HEK293T (cell line): ENCODE measurements at places on chromosomes 13 and 19.

GRCh38 chr13:73335944-73336343 is 277.1 kb downstream of the KLF5 start:
- DNase-seq, result no peak

DNA sequence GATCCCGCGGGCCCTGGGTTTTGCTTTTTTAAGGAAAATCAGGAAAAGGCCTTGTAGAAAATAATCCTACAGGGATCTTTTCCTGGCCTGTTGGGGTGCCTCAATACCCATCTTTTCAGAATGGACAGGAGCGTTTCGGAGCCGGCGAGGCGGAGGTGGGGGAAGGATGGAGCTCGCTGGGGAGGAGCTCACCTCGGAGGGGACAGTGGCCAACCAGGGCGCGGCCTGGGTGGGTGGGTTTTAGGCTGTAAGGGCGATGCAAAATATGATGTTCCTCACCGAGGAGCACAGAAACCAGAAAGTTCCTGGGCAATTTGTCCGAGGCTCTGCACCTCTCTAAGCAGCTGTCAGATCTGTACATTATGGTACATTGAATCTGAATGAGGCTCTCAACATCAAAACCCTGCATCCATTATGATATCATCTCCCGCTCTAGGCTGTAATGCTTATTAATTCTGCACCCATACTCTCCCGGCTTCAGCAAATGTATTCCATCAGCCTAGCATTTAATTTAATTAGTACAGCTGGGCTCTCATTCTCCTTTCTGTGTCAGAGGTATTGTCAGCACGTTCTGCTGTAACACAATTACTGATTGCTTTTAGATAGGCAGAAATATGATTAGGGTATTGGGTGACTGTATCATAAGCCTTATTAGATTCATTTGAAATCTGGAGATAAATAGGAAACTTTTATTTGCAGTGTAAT is 90.3 kb upstream of the SOX1 start:
- DNase-seq, result no peak

DNA sequence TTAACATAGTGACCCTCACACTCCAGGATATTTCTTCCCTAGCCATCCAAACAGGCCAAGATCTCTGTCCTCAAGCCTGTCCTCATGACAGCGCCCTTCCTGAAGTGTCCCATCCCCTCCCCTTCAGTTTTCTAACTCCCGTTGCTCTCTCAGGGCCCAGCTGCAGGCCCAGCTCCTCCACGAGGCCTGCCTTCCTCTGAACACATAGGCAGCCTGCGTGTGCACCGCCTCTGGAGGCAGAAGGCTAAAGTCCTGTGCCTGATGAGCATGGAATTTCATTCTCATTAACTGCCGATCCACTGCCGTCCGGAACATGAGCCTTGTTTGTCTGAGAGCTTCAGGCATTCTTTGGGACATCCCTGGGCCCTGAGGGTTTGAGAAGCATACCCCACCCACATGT is 306.4 kb downstream of the DCLK1 start:
- no peak for DNase-seq

- DNase-seq, result no peak
Measured at GRCh38 chr13:103291798-103292572, 225.8 kb upstream of the SLC10A2 start.

DNA sequence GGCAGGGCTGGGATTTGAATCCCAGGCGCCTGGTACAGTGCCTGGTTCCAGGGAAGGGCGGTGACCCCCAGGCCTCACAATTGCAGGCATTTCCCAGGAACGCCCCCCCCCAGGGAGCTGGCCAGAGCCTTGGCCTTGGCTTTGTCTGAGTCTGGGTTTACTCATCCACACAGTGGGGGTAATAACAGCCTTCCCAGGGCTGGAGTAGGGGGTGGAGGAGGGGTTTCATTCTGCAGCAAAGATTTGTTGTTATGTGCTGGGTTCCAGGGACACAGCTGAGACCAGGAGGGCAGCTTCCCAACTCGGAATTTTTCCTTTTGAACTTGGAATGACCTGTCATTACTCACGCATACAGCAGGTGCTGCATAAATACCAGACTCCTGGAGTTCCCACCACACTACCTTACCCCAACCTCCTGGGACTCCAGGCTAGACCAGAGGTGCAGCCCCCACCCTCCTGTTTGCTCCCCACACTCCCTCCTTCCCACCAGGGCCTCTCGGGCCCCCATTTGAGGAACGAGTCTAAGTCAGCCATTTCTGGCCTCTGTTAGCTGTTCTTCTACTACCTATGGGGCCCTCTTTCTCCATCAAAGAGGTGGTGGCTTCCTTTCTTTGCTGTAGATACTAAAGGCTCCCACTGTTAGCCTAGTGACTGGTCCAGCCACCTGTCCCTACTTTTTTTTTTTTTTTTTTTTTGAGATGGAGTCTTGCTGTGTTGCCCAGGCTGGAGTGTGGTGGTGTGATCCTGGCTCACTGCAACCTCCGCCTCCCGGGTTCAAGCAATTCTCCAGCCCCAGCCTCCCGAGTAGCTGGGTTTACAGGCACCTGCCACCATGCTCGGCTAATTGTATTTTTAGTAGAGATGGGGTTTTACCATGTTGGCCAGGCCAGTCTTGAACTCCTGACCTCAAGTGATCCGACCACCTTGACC is 1.6 kb upstream of the ADAMTS10 start:
- no peak for DNase-seq

DNA sequence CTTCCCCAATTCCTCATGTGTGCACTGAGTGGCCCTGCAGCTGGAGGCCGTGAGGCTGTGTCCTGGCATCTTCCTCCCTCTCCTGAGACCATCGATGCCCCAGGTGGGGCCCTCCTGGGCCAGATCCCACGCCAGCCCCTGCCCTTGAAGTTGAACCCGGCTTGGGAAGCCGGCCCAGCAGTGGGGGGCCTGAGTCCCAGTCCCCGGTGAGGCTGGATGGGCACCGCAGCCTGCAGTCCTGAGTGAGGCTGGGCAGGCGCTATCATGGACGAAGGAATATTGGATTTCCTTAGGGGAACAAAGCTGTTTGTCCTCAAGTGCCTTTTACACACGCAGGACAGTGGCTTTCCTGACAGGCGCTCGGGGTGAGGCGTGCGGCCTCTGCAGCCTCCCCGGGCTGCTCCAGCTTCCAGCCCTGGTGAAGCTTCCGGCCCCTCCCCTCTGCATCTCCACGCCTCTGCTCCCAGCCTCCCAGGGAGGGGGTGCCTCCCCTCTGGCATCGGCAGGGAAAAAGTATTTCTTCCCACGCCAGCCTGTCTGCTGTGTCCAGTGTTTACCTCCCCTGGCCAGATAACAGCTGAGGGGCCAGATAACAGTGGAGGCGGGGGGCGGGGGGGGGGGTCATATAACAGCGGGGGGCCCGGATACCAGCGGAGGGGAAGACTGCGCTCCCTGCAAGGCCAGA is 159.5 kb downstream of the KDM4B start:
- DNase-seq, result peak; percentile 62

DNA sequence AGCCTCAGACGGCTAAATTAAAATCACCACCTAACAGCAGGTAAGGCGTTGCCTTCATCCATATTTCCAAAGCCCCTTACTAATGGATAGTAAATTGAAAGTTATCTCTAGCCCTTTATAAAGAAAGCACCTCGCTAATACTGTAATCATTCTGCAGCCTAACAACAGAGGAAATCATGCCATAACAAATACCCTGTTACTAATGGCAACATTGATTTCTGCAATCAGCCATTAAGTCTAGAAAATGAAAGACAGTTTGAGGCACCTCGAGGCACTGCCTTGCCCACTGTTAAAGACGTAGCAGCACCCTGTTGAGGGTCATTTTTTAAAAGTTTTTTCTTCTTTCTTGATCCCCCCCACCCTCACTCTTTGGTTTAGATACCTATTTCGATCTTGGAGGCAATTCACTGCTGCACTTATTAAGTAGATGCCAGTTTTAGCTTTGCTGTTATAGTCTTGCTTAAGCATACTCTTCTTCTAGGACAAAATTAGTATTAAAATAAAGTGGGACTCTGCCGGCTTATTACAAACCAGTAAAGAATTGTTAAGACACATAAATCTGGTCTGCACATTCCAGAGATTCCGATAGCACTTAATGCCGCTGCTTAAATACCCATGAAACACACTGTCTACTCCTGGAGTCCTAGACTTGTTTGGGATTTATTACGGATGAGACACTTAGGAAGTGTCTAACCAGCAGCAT is 74.8 kb downstream of the ZNF536 start:
- no peak for DNase-seq

- no peak for DNase-seq
Measured at GRCh38 chr13:100014621-100015020, 33.0 kb downstream of the ZIC2 start.

GRCh38 chr13:23443110-23443509 is 9.6 kb upstream of the SACS start:
- no peak for DNase-seq

- no peak for DNase-seq
Measured at GRCh38 chr13:23621316-23621645, 51.1 kb downstream of the TNFRSF19 start.

DNA sequence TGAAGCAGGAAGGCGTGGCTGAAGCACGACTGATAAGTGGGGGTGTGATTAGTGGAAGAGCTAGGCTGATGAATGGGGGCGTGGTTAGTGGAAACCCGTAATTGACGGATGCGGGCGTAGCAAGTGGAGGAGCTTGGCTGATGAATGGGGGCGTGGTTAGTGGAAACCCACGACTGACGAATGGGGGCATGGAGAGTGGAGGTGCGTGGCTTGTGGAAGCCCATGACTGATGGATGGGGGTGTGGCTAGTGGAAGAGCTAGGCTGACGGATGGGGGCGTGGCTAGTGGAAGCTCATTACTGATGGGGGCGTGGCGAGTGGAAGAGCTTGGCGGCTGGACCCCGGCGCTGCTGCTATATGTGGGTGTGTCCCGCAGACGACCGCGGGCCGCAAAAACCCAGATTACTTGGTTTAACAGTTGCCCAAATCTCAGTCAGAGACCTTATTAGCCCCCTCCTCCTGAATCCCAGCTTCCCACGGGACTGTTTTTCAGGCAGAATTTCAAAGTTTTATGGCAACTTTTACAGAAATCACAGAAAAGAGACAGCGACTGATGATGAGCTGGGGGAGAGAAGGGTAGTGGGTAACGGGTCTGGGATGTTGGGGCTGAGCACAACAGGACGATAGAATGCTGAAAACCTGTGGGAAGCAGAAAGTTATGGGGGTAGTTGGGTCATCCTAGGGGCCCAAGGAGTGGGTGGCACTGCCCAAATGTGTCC is 9.0 kb upstream of the MEIS3 start:
- peak; percentile 95 for DNase-seq

DNA sequence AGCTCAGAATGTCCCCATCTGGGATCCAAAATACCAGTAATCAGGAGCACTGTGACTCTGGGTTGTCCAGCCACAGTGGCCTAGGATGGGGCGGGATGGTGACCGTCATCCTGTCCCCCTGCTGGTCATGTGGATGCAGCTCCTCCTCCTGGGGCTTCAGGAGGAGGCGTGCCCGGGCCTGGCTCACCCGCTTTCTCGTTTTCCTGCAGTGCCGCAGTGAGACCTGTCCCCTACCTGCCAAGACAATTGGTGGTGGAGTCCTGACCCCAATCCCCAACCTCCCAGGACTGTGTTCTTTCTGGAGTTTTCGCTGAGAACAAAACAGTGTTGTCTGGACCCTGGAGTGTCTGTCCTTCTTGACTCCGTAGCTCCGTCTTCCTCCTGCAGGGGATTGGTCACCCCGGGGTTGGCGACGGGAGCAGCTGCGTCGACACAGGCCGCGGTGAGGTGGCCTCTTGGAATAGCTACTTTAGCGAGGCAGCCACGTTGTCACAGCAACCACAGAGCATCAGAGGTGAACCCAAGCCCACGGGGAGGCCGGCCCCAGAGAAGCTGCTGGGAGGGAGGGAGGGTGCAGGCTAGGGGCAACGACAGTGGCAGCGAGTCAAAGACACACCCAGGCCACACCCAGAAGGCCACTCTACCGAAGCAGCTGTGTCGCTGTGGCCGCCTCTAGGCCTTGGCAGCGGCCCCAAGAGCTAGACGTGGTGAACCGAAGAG is 10.2 kb upstream of the EMC10 start:
- DNase-seq, result peak; percentile 52

DNA sequence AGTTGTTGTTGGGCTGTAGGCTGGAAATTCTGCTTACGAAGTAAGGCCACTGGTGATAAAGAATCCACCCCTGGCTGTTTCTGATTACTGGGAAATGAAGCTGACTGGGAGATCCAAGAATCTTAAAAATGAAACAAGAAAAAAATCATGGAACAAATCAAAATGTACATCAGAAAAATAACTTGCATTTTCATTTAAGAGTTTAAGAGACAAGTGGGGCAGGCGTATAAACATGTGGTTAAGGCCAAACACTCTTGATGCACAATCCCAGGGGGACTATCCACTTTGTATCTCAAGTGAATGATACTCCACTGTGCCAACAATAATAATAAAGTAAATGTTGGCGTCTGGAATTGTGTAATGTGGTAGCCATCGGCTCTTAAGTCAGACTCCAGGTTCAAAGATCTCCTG is 24.6 kb downstream of the ZMYM5 start:
- no peak for DNase-seq

DNA sequence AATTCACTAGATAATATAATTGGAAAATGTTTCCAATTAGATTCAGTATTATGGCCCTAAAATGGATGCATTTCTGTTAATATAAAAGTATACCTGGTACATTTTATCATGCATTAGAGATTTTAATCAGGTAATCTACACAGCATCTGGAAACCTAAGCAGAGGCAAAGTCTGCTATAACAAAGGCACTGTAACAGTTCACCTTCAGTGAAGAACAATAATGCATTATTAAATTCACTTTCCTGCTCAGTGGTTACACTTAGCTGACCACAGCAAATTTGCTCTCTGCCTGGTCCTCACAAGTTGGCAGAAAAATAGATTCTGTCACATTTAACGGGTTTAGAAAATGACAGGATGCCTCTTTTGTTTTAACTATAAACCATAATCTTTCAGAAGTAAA is 326.9 kb downstream of the DACH1 start:
- no peak for DNase-seq

DNA sequence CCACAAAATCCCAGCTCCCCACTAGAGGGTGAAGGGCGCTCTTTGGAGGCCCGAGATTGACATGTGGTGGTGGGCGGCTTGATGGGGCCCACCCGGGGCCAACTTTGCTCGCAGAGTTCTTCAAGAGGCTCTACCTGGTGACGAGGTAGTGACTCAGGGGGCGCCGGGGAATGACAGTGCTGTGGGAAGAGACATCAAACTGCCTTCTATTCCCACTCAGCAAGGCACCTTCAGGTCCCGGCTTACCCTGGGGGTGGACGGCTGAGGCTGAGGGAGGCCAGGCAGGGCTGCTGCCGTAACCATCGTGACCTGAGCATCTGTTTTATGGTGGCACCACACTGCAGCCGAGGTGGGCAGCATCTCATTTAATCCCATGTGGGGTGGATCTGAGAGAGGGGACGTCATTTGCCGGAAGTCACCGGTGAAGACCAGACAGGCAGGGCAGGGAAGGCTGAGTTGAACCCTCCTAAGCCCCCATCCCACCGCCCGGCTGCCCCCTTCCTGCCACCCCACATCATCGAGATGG is 1.6 kb downstream of the LINGO3 start:
- no peak for DNase-seq

GRCh38 chr19:38841787-38842438 is 7.9 kb downstream of the HNRNPL start:
- DNase-seq, result no peak

GRCh38 chr13:73059460-73060250 is 850 bp downstream of the KLF5 start:
- peak; percentile 81 for DNase-seq

- DNase-seq, result no peak
Measured at GRCh38 chr13:41568972-41569351, 111.6 kb downstream of the RGCC start.

GRCh38 chr19:55252760-55253663 is 5.8 kb downstream of the PPP6R1 start:
- DNase-seq, result no peak

- DNase-seq, result no peak
Measured at GRCh38 chr13:95937714-95938320, 115.4 kb downstream of the UGGT2 start.

GRCh38 chr19:2034729-2035589 is 16.1 kb downstream of the MKNK2 start:
- DNase-seq, result peak; percentile 86
